ENCODE measurements at places on chromosomes 7 and 10.

DNA sequence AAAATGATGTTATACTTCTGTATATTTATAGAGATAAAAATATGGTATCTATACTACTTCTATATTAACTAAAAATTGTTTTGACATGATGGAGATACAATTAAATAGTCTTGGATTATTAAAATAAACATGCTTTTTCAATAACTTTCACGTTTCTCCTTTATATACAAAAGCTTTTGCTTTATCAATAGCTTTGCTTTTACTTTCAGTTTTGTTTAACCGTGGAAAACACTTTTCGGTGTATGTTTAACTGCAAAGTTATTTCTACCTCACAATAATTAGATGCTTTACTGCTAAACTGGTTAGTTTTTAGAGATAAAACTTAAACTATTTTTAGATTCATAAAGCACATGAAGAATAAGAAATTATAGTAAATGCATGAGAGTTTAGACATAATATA is 432.1 kb upstream of the PCDH15 start:
- DNase-seq = no peak

DNA sequence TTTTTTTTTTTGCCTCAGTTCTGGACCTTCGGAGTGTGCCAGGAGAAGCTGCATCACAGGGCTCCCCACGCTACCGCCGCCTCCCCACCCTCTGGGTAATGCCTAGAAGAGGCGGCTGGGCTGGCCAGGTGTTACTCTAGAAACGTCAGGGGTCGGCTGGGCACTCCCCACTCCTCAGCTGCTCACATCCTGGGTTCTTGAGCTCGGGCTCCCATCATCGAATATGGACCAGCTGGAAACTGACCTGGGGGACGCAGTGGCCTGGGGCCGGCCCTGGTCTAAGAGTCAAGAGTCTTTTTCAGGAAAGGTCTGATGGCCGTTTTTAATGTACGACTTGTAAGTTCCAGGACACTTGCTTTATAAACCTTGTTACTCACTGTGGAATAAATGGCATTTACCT is 326.5 kb downstream of the WDR37 start:
- no peak for DNase-seq

DNA sequence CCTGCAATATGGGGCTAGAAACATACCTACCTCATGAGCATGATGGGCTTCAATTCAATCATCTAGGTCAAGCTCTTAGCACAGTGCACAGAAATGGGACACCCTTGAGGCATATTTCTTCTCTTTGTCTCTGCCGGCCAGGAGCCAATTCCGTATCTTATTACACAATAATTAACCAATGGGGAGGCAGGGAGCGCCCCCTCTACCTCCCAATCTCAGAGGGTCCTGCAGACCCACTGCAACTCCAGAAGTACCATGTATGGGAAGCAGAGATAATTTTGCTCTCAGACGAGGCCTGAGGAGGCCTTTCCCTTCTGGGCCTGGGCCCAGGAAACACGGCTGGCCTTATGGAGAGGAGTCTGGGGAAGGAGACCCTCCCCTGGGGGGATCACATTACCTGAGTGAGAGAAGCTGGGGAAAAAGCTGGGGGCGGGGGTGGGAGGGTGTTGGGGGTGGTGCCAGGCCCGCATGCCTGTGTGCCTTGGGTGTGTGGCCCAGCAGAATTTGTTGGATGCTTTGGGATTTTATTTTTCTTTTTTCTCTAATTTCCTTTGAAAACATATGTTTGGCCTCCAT is 155.5 kb downstream of the UBE2H start:
- DNase-seq = no peak

DNA sequence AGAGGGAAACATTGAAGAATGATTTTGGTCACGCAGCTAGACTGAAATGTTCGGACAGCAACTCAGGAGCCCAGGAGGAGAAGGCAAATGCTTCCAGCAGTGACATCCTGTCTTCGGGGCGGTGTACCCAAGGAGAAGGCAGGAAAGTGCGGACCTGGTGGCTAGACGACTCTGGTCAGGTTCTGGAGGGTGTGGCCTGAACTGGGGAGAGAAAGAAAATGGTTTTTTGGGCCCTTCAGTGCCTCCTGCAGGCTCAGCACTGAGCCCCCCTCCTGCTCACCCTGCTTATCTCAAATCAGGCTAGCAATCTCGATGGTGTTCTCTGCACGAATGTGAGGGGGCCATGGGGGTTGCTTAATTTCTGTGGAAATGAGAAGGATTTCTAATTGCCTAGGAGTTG is 26.7 kb upstream of the TARP start:
- DNase-seq = no peak

GRCh38 chr10:11355592-11355991 is 255.9 kb downstream of the USP6NL start:
- no peak for DNase-seq

GRCh38 chr10:634256-634655 is 55.2 kb downstream of the DIP2C start:
- no peak for DNase-seq

- DNase-seq = peak; percentile 49
Observed at GRCh38 chr7:149741629-149742028, 31.8 kb downstream of the ZNF467 start.

GRCh38 chr7:100465702-100466311 is 1.7 kb upstream of the SPACDR start:
- peak; percentile 92 for DNase-seq

GRCh38 chr7:47609803-47610452 is 28.0 kb upstream of the TNS3 start:
- no peak for DNase-seq

DNA sequence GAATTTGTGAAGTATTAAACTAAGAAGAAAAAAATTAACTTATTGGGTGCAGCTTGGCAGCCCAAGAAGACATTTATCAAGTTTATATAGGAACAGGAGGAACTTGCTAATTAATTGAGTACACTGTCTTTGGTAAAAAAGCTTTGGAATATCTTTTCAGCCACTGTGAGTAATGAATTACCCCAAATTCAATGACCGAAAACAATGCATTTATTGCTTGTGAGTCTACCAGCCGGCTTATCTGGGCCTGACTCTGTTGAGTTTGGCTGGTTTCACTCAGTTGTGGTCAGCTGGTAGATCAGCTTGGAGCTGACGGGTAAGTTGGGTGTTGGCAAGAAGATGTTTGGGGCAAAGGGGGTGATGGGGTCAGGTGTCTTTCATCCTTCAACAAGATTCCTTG is 11.6 kb downstream of the GNG11 start:
- DNase-seq = no peak

- DNase-seq = no peak
Observed at GRCh38 chr7:148211740-148212151, 378.8 kb upstream of the C7orf33 start.

DNA sequence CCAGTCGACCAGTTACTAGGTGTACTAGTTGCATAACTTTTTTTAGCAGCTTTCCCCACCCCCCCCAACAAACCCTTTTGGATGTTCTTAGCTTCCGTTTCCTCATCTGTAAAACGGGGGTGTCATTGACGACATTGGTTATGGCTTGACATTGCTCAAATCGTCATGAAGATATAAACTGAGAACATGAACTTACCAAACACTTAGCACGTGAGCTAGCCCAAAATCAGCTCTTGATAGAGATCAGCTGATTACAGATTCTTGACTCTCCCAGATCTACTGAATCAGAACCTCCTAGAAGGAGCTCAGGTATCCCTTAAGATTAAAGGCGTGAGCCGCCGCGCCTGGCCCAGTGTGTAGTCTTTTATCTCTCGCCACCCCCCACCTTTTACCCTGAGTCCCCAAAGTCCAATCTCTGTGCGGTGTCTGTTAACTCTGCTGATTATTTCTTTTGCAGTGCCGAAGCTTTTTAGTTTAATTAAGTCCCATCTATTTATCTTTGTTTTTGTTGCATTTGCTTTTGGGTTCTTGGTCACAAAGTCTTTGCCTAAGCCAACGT is 1.0 kb upstream of the GNA12 start:
- DNase-seq = no peak

GRCh38 chr10:68301790-68302502 is 29.9 kb upstream of the HNRNPH3 start:
- DNase-seq = no peak

GRCh38 chr7:24665564-24666294 is 91.5 kb downstream of the GSDME start:
- DNase-seq = no peak

GRCh38 chr10:127762925-127763324 is 25.9 kb downstream of the FOXI2 start:
- no peak for DNase-seq

- no peak for DNase-seq
Observed at GRCh38 chr10:12041766-12042408, 722 bp downstream of the UPF2 start.

DNA sequence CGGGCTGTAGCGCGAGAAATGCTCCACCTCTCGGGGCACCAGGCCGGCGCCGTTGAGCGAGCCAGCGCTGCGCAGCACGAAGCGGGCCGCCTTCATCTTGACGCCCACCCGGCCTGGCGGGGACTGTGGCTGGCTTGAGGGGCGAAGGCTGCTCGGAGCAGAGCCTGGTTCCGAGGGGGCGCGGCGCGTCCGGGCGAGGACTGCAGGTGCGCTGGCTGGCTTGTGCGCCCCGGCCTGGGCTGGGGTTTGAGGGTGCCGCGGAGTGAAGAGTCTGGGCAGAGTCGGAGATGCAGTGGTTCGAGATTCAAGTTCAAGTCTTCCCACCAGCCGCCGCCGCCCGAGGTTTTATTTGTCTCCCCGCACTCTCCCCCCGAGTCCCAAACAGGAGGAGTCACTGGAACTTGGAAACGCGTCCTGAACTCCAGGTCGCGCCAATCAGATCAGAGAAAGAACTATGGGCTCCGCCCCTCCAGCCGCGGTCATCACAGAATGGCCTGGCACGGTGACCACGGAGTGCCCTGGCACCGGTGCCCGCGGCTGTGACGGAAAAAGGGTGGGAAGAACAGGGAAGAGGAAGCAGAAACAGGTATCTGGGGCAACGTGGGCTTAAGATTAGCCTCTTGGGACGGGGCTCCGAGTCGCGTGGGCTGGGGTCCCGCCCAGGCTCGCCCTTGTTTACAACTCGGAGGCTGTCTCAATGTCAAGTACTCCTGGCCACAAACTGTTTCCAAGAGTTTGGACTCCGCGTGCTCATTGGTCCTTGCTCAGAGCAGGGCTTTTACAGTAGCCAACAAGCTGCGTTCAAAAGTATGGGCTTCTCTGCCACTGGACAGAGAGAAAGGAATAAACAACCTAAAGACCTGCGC is at the start of gene PDK4:
PDK4 (minus strand) TSS at position 319 of the 866 bp plus-strand sequence; CDS start at position 96, 223 bp downstream.
- peak; percentile 79 for DNase-seq

GRCh38 chr7:84490661-84491060 is 296.1 kb upstream of the SEMA3A start:
- DNase-seq = no peak

DNA sequence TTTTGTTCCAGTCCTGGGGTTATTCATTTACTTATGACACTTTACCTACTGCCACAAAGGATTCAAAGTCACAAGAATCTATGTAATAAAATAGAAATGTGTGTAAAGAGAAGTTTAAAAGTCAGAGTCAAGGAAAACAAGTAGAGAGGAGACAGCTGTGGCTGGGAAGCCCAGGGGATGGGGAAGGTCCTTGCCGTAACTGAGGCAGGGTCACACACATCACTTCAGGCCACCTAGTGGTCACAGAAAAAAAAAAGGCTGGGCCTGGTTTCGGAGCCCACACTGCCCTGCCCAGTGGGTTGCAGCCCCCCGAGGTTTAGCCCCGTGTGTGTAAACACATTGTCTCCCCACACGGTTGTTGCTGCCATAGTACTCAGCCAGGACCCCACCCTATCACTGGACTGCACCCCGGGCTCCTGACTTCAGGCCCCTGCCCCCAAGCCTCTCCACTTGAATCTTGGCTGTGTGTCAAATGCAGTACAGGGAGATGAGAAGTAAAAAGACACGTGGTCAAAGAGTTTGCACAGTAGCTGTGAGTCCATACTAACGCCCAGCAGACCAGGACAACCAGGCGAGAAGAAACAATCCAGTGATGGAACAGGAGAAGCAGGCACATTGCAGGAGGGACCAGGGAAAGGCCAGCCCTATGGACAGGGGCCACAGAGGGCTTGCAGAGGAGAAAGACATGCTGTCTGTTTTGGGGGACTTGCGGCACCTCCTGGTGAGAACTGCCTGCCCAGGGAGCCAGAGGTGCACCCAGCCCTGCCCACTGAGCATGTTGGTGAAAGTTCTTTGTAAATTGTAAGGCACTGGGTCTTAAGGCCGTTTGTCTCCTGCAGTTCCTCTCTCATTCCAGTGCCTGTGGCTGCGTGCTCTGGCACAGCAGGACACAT is 91.4 kb upstream of the MACROH2A2 start:
- DNase-seq = no peak

GRCh38 chr7:135231686-135232085 is 2.0 kb upstream of the STRA8 start:
- no peak for DNase-seq

DNA sequence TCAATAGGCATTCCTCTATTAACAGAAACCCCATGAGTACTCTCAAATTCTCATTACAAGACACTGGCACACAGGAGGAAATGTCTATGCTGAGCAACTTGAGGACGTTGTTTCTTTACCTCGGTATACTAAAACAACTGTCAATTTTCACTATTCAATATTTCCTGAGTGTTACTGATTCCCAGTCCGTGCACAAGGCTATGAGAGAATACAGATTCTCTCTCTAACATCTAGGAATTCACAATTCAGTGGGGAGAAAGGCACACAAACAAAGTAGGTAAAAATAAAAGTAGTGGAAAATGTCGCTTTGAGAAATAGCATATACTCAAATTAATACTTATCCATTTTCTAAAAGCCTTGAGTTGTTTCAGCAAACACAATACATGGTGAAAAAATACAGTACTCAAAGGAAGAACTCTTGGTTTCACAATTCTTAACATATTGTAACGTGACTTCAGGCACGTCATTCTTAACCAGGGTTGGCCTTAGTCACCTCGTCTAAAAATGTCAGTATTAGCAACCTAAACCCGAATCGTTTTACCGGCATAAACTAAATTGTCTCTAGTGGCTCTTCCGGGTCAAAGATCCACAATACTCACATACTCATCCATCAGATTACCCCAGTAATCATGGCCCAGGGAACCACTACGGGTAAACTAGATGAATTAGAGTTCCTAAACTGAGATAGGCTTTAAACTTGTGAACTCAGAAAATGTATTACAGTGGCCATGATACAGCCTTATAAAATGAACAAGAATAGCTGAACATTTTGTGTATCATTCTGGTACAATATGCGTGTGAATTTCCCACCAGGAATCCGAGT is 1.5 kb downstream of the IPMK start:
- no peak for DNase-seq

DNA sequence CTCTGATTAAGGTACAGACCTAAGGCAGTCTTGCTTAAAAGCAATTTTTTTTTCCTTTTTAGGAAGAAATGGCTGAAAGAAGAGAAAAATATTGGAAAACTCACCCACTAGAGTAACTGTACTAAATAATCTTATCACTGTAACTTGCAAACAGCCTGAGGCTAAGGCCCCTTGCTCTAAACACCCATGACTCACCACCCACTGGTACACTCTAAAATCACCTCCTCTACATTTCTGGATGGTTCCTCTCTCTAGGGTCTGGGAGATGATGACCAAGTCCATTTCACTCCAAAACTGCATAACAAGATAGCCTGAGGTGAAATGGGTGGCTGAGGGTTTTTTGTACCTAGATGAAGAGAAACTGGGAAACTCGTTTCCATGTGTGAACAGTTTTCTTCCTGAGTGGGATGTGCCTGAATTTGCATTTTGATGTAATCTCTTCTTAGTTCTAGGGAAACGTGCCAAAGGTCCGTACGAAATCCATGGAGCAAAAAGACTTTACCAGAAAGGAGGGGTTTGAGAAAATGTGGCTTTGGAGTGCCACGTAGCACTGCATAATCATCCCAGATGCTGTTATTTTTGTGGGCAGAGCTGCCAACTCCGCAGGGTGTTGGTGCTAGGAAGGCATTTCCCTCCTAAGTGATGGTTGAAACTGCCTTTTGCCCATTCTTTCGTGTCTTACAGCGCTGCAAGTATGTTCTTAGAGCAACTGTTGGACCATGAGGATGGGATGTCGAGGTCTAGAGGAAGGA is 113.5 kb upstream of the C10orf90 start:
- DNase-seq = no peak

All from frontal cortex (tissue), 4 donors.